M059J (cell line): ENCODE measurements at places on chromosomes 5 and 9. TPM values are rescaled to one million over a fixed set of nuclear protein-coding genes. Genes with fewer than 3 reads are reported as not detected.

- no peak for DNase-seq
These were observed 17.6 kb downstream of the DMXL1 start for GRCh38 chr5:119088438-119088837.

Gene SPINK5
- not detected in 2 replicates for total RNA-seq

DNA sequence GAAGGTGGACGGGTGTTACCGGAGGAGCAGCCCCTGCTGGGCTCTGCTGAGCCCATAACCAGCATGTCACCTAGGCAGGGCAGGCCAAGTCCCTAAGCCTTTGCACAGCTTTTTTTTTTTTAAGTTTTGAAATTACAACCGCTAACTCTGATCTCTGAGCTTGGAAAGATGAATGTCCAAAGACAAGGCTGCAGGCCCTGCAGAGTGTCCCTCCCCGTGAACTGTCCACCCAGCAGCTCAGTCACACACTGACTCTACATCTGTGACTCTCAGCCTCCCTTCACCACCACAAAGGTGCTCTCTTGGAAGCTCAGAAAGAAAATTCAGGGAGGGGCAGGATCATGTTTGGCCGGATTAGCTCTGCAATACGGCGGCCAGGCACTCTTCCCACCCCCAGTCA lies 119.0 kb upstream of the PPP1R26 start:
- DNase-seq: no peak

GRCh38 chr9:106980551-106981101 lies 117.7 kb downstream of the ZNF462 start:
- DNase-seq: peak; percentile 44

- peak; percentile 63 for DNase-seq
These were observed 24.5 kb upstream of the MVB12B start for GRCh38 chr9:126301985-126302603.

Gene TAF11L8
- total RNA-seq: not detected in 2 replicates

- no peak for DNase-seq
These were observed 910.2 kb downstream of the TAF11L14 start for GRCh38 chr5:18544421-18544820.

GRCh38 chr5:62780888-62781287 lies 202.3 kb downstream of the LRRC70 start:
- DNase-seq: no peak

Gene AFAP1L1
- total RNA-seq: 6.5 and 9.1 TPM in 2 replicates

DNA sequence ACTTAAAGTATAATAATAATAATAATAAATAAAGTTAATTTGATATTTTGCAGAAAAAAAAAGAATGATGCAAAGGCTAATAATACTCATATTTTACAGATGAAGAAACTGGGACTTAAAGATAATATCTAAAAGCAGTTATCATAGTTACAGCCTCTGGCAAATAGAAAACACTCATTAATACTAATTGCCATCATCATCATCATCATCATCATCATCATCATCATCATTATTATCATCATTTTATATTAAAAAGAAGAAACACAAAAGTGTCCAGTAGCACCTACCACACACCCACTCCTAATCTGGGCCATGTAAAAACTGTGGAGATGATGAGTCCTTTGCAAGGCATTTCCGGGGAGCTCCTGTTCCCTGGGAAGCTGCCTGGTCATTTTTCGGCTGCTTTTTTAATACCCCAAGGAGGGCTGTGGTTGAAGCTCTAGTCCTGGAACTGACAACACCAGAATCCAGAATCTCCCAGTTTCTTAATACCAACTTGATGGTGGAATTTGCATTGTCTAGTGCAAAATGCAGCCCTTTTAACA lies 70.8 kb downstream of the HTR4 start:
- peak; percentile 4 for DNase-seq

DNA sequence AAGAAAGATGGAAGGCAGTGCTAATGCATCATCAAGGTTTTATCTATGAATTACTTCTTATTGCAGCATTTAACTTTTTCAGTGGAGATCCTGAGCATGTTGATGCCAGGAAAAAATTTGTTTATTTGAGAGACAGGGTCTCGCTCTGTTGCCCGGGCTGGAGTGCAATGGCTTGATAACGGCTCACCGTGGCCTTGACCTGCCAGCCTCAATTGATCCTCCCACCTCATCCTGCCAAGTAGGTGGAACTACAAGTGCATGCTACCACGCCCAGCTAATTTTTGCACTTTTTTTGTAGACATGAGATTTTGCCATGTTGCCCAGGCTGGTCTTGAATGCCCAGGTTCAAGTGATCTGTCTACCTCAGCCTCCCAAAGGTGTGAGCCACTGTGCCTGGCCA lies 47.2 kb downstream of the AOPEP start:
- DNase-seq: no peak

DNA sequence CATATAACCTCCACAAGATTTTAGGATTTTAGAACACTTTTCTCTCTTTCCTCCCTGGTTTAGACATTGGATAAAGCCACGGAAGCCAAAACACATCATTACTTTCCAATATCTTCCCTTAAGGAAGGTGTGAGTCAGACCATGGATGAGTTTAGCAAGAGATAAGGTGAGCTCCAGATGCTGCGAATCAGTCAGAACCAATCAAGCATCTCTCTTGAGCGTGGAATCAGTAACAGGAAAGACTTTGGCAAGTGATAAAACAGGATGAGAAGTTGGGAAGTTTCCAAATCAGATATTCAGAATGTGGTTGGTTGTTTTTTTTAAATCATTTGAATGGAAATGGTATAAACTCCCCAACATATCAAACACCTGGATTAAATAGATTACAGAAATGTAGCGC lies 397.8 kb downstream of the EFNA5 start:
- no peak for DNase-seq

DNA sequence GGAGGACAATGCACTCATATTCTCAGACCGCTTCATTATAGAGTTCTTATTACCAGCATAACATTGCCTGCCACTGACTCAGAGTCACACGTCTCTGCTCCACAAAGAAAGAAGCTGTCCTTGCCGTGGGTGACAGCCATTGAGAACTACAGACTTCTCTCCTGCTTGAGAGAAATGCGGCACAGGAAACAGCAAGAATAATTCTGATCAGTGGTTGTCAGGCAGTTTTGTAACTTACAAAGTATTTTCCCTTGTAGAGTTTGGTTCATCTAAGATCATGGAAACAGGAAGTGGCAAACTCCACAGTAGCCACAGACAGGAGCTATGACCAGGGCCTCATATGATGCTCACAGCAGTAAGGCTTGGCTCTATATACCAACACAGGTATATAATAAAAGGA lies 47.0 kb downstream of the KCNV2 start:
- DNase-seq: peak; percentile 56

GRCh38 chr5:69416180-69416579 lies 1.3 kb downstream of the MARVELD2 start:
- DNase-seq: no peak

DNA sequence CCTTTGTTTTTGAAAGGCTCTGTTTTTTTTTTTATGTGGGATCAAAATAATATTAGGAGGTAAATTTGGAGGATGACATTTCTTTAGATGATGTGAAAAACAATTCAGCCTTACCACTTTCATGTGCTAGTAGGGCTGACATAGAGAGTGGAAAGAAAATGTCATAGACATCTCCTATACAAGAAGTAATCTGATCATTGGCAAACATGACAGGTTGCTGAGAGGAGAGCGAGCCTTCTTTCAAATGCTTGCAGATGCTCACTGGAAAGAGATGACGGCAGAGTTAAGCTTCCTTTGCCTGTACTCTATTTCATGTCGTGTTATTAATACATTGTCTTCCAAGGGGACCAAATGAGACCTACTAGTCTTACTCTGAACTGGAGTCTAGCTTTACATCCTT lies 160.1 kb upstream of the DAP start:
- no peak for DNase-seq

GRCh38 chr5:39001683-39002082 lies 72.5 kb downstream of the RICTOR start:
- no peak for DNase-seq

DNA sequence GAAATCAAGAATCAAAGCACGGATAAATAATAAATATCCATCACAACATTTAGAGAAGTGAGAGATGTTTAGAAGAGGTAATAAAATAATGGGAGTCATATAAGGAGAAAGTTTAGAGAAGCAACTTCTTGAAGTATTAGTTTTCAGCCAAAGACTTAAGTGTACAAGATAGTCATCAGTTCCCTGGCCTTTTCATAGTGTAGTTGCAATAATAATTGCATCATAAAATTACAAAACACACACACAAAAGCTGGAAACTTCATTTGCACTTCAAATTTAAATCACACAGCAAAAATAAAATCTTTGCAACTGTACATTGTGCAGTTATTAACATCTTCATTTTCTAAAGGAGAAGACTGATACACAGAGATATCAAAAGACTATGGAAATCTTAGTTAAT lies 319.1 kb upstream of the RGMB start:
- no peak for DNase-seq

DNA sequence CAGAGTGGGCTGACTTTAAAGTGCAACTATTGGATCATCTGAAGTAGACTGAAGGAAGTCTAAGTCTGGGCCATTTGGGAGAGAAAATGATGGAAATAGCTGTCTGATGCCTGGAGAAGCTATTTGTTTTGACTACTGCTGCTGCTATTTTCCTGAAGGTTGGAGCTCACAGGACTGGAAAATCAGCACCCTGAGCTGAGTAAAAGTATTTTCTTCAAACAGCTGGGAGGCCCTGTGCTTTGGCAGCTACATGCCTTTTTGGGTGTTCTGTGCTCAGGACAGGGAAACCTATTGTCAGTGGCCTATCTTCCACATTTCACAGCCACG lies 302.6 kb downstream of the ENC1 start:
- no peak for DNase-seq

- no peak for DNase-seq
These were observed 2.2 kb upstream of the CIZ1 start for GRCh38 chr9:128193469-128194096.

- DNase-seq: peak; percentile 31
These were observed 1.2 kb downstream of the SSBP2 start for GRCh38 chr5:81749561-81750307.

Gene CD74
- 1.8 and 6.0 TPM in 2 replicates for total RNA-seq

Gene ABCA1
- 5.2 and 7.7 TPM in 2 replicates for total RNA-seq

DNA sequence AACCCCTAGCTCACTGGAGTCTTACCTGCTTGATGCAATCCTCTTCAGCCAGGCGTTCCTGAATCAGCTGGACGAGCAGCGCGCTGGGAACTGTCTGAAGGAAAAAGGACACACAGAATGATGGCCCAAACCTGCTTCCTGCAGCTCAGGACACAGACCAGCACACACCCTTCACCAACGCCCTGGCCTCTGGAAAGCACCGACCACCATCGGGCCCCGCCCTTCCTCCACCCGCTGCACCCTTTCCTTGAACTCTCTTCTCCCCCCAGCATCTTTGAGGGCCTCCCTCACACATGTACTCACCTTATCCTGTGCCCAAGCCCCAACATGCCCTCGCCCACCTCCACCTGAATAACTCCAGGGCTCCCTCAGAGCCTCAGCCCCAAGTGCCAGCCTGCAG lies 23.3 kb downstream of the AK8 start:
- no peak for DNase-seq

- no peak for DNase-seq
These were observed 23.9 kb downstream of the DCP2 start for GRCh38 chr5:113000466-113000865.

Gene EQTN
- not detected in 2 replicates for total RNA-seq

Gene CDH9
- total RNA-seq: not detected in 2 replicates

Gene PTTG1
- 1,224 and 1,388 TPM in 2 replicates for total RNA-seq

DNA sequence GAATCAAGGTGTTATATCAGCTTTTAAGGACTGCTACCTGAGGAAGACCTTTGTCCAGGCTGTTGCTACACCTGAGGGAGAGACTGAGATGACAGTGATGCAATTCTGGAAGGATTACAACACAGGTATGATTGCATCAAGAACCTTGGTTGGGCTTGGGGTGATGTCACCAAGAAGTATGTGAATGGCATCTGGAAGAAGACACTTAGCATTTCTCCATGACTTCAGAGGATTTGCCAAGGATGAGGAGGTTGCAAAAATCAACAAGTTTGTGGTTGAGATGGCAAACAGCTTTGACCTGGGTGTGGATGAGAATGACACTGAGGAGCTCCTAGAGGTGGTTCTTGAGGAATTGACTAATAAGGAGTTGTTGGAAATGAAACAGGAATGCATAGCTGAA lies 67.9 kb upstream of the PANK3 start:
- DNase-seq: no peak

DNA sequence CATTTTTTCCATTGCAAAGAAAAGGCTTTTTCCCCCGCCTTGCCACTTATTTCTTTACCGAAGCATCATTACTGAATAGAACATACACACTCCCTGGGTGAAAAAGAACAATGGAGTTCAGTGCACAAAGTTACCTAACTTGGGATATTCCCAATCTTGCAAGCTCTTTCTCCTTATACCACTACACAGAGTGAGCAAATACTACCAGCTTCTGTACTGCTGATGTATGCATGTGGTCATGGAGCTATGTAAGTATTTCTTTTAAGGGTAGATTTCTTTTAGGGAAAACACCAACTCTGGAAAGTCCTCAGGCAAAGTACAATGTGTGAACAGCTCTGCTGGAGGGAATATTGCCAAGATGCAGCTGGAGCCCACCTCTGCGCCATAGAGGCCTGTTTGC lies 81.1 kb downstream of the AOPEP start:
- no peak for DNase-seq

GRCh38 chr5:172864747-172865146 lies 30.7 kb downstream of the ERGIC1 start:
- DNase-seq: no peak

GRCh38 chr5:125088522-125089105 lies 342.2 kb upstream of the ZNF608 start:
- DNase-seq: no peak

Gene PLPPR1
- not detected in 2 replicates for total RNA-seq

DNA sequence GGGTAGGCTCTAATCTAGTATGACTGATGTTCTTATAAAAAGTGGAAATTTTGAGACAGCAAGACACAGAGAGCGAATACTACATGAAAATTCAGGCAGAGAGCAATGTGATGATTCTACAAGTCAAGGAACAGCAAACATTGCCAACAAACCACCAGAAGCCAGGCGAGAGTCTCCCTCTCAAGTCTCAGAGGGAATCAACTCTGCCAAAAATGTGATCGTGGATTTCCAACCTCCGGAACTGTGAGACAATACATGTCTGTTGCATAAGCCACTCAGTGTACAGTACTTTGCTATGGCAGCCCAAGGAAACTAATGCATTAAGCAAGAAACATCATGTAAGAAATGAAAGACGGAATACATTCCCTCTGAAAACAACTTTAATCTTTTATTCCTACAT lies 52.1 kb upstream of the CCNG1 start:
- DNase-seq: no peak

Gene OXCT1
- total RNA-seq: 17.8 and 23.5 TPM in 2 replicates

Gene JAK2
- total RNA-seq: 3.2 and 6.5 TPM in 2 replicates

- peak; percentile 83 for DNase-seq
These were observed 12.2 kb upstream of the ELL2 start for GRCh38 chr5:95973793-95974325.

Gene SAXO1
- 0.10 TPM in 1 of 2 replicates, not detected in the other for total RNA-seq

Gene IL3
- total RNA-seq: not detected in 2 replicates
